ENCODE measurements at places on chromosomes 16 and 17. TPM values are rescaled to one million over a fixed set of nuclear protein-coding genes. Genes with fewer than 3 reads are reported as not detected.

GRCh38 chr17:39676198-39676819, 8.1 kb downstream of the PNMT start:
- DNase-seq, result peak; percentile 86

GRCh38 chr17:55133583-55133982, 131.2 kb upstream of the HLF start:
- DNase-seq, result no peak

- DNase-seq, result no peak
These were observed 2.4 kb downstream of the PDIA2 start for GRCh38 chr16:285146-286055.

- peak; percentile 65 for DNase-seq
These were observed 19.9 kb downstream of the ARL4D start for GRCh38 chr17:43418441-43419374.

USP31 gene
- 16.4 TPM for polyA plus RNA-seq

SLFN12L gene
- 0.09 TPM for polyA plus RNA-seq

ABCC11 gene
- polyA plus RNA-seq, result 0.11 TPM
